Left lung (tissue), 14 donors: ENCODE measurements at places on chromosomes 5 and 9. TPM values are rescaled to one million over a fixed set of nuclear protein-coding genes. Genes with fewer than 3 reads are reported as not detected.

DNA sequence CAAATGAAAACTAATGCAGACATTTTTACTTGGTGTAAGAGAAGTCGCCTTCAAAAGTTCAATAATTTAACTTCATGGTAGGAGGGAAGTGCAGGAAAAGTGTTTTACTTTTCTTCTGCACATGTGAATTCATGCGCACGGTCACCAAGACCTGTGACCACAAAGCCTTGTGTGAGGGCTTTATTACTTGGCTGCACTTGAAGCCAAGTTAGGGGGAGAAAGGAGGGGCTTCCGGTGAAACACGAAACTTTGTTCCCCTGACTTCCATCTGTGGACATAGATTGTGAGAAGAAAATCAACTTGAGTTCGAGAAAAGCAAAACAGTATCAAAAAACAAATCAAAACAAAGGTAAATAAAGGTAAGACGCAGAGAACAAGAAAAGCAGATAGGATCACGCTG lies 239.9 kb downstream of the ROR2 start:
- DNase-seq = no peak

DNA sequence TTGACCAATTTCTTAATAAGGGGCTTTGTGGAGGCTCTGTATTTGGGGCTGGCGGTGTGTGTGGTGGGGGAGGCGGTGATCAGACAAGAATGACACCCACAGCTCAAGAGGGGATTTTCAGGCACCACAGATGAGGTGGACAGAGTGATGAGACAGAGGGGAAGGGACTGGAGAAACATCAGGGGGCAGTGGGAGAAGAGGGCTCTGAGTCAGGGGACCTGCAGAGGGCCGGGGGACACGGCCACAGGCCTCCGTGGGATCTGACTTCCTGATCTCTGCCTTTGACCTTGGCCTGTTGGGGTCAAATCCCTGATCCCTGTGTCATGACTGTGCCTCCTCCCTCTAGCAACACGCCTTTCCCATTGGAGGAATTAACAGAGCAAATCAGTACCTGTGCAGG lies 197.7 kb downstream of the C9orf50 start:
- no peak for DNase-seq

GRCh38 chr9:119302988-119303698 lies 66.1 kb downstream of the BRINP1 start:
- DNase-seq = no peak

GRCh38 chr5:17828681-17829080 lies 194.4 kb downstream of the TAF11L14 start:
- DNase-seq = no peak

DNA sequence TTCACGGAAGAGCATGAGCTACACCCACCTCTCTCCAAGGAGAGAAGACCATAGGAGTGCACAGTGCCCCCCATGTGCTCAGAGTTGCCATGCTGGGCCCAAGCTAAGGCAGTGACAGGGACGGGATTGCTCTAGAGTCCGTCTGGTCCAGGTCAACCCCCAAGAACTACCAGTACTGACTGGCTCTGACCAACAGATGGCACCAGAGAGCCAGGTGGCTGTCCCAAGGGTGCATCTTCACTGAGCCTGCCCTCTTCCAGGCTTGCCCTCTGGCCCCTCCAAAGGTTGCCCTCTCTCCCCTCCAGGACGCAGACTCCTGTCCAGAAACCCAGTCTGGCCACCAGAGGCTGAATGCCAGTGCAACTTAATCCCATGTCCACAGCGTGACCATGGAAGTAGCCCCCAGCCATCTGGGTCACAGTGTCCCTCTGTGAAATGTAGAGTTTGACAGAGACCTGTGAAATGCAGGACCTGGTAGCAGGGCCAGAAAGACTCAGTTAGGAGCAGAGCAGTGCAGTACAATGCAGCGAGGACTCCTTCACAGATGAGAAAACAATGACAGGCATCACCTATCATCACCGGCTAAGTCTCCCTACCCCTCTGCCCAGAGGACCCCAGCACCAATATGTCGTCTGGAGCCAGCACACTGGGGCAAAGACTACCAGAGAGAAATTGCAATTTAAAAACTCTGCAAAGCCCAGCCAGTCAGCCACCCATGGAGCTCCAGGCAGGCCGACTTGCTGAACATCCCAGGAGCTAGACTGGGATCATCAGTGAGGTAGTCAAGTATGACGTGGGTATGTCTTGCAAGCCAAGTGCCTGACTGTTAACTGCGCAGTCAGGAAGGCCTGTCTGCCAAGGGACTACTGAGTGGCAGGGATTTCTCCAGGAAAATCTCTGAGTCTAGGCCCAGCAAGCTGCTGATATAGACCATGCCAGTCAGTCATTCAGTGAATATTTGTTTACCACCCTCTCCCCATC lies 7.7 kb upstream of the SKP1 start:
- peak; percentile 25 for DNase-seq

DNA sequence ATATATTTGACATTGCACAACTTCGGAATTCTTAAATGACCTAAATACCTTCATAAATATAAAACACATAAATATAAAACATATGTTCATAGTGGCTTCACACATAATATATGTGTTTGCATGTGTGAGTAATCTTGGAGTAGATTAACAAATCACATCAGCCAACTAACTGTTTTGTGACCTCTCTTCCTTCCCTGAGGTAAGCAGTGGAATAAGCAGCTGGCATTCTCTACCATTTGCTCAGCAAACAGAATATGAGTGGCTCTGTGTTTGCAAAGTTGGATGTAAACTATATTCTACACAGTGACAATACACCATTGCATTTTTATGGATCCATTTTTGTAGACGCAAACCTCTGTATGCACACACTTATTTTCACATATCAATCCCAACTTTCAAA lies 189.9 kb downstream of the ACER2 start:
- no peak for DNase-seq

The ZNF622 gene
- polyA plus RNA-seq = 19.7 TPM

The IL13 gene
- polyA plus RNA-seq = not detected
